ENCODE measurements at places on chromosomes 1 and 21.
A peak's percentile ranks its signal among the peaks of the same experiment; 100 is the strongest.

- no peak for DNase-seq
Measured at GRCh38 chr1:31781756-31782371, 17.7 kb upstream of the ADGRB2 start.

DNA sequence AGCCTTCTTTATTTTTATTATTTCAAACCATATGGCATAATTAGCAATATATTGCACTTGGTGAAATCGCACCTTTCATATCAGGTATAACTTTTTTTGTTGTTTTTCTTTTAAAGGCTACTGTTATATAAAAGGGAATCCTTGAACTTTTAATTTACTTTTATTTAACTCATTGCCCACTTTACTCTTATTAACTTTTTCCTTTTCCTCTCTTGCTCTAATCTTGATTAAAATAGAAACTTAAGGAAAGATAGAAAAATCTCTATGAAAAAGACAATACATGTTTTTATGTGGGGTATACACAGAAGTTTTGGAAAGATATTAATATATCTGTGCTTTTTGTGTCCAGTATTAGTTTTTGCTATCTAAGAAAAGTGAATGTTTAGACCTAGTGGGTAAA lies 805.8 kb downstream of the USP25 start:
- DNase-seq, result no peak

DNA sequence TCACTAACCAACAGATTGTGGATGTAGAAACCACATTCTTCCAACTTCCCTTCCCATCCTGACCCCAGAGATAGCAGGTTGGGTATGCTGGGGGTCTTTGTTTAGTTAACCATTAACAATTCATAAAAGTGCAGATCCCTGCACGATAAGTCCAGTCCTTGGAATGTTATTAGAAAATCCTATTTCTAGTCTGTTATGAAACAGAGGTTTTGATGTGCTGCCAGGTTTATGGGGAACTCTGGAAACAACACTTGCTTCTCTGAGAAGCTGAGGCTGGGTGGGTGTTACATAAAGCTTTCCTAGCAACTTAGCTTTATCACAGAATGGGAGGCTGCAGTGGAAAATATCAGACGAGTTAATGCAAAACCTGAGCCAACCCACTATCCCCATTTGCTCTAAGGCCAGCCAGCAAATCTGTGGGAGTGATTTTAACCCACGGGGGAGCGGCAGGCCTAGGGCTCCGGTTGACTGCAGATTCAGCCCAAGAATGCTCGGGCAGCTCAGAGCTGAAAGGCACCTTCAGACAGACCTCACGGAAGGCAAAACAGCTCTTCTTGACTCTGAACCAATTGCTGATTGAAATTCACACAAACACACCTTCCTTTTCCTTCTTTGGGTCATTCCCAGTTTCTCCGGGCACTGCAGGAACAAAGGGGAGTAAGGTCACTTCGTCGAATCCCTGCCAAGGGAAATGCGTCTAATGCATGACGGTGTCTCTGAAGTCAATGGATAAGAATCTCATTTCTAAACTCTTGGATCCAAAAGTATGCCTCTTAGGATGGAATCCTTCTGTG lies 111.7 kb upstream of the IRF2BP2 start:
- DNase-seq, result peak; percentile 28

DNA sequence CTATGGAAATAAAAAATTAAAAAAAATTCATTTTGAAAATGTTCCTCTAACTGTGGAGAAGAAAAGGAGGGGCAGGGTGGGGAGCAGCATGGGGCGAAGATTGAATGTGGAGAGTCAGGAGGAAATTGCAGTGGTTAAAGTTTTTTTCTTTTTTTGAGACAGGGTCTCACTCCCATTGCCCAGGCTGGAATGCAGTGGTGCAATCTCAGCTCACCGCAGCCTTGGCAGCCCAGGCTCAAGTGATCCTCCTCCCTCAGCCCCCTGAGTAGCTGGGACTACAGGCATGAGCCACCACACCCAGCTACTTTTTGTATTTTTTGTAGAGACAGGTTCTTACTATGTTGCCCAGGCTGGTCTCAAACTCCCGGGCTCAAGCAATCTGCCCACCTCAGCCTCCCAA lies 67.6 kb downstream of the ADSS2 start:
- no peak for DNase-seq

DNA sequence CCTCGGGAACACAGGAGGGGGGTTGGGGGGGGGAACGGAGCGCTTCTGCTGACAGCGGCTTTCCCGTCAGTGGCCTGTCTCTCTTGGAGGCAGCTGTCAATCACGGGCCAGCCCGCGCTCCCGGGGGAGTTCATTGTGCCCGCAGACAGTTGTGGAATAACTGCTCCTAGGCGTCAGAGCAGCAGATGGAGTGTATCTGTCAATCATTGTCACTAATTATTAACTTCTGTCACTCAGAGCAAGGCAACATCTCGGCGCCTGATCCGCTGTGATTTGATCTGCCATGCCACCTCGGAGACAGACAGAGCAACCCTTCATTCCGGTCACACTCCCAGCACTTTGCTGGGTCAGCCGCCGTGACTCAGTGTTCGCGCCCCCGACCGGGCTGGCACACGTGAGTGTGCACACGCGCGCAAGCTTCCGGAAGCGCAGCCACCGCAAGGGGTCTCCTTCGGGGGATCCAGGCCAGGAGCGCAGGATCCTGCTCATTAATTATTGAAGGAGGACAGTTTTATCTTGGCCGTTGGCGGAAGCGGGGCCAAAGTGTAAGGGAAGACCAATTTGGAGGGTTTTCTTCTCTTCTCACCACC lies 75.8 kb downstream of the RRAGC start:
- no peak for DNase-seq

- no peak for DNase-seq
Measured at GRCh38 chr1:78222225-78222959, 176.6 kb downstream of the GIPC2 start.

DNA sequence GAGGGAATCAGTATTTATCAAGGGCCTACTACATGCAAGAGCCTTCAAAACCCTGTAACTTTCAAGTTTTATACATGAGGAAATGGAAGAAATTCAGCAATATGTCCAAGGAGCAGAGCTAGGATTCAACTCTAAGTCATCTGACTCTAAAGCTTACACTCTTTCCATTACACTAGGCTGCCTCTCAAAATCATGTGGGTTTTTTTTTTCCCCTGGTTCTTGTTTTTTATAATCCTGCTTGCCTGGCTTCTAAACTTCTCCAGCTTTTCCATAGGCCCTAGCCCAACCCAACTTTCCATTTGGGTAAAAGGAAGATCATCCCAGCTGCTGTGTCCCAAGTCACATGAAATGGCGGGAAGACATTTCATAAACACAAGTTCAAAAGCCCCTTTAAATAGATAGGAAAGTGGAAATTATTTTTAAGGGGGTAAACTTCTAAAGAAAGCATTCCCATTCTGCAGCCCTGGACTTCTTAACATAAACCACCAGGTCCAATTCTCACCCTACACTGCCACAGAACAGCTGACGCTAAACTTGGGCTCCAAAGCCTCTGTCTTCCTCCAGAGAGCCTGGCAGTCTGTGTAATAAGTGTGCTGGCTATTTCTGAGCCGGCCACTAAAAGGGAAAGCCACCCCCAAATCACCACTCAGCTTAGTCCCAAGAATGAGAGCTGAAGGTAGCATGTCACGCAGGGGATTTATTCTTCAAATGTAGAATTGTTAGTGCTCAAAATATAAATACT lies 46.9 kb downstream of the ITPKB start:
- no peak for DNase-seq

GRCh38 chr1:154154534-154155191 lies at the start of gene NUP210L:
Gene NUP210L, minus strand, starts transcription at chr1:154155073.
- no peak for DNase-seq

GRCh38 chr1:96365596-96366390 lies 355.8 kb upstream of the PTBP2 start:
- no peak for DNase-seq

GRCh38 chr1:107804134-107804533 lies 160.8 kb downstream of the VAV3 start:
- no peak for DNase-seq

GRCh38 chr1:245953876-245954660 lies 553.0 kb downstream of the SMYD3 start:
- peak; percentile 5 for DNase-seq

DNA sequence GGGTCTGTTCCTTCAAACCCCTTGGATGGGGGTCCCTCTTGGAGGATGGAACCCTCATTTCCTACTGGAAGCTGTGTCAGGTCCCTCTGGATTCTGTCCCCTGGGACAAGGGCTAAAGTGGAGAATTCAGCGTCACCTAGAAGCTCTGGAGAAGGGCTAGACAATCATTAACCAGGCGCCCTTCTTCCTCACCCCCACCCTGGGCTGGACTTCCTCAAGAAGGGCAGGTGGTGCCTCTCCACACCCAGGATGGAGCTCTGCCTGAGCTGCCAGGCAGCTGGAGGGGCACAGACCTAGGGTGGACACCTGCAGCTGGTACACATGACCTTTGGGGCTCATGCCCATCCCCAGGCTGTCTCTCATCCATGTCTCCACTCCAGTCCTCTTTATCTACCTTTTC lies 3.6 kb downstream of the CELF3 start:
- DNase-seq, result no peak

DNA sequence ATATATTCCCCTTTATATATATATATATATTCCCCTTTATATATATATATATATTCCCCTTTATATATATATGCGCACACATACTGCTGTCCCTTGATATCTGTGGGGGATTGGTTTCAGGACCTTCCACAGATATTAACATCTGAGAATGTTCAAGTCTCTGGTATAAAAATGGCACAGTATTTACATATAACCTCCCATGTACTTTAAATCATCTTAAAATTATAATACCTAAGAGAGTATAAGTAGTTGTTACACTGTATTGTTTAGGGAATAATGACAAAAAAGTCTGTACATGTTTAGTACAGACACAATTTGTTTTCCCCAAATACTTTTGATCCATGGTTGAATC lies 45.8 kb downstream of the NR5A2 start:
- no peak for DNase-seq

DNA sequence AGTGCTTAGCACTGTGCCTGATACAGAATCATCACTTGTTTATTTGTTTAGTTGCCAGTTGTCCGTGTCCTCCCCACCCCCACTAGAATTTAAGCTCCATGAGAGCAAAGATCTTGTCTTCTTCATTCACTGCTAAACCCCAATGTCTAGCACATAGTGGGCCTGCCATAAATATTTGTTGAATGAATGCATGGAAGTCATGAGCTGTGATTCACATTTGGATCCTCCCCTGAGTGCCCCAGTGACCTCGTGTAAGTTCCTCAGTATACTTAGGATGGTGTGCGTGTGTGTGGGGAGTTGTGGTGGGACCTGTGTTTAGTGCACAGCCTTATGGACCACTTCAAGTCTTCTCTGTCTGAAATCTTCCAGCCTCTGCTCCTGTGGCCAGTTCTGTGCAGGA lies 23.1 kb downstream of the IER5 start:
- no peak for DNase-seq

GRCh38 chr1:65195495-65196417 lies 47.8 kb downstream of the AK4 start:
- no peak for DNase-seq

DNA sequence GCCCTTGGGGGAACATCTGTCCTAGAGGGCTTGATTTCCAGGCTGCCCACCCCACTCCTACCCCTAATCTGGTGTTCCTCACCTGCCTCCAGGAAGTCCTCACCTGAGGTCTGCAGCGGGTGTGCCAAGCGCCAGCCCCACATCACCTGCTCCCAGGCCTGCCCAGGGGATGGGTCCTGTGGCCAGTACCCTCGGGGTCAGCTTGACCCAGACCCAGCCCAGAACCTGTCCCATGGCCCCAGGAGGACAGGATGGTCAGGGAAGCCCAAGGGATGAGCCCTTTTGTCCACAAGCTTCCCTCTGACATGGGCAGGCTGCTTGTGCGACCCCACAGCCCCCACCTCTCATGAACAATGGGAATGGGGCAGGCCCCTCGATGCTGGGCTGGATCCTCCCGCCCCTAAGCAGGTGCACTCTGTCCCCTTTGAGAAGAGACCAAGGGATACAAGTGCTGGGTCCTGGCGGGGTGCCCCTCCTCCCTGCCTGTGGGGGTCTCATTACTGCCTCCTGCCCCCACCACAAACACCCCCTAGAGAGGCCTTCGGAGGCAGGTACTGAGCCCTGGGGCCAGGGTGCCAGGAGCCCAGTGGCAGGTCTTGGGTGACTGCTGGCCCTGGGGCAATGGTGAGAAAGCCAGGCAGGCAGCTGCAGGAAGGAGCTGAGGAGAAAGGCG lies 3.2 kb downstream of the MIB2 start:
- DNase-seq, result no peak

GRCh38 chr1:156471496-156472490 lies 28.8 kb downstream of the MEF2D start:
- no peak for DNase-seq

- no peak for DNase-seq
Measured at GRCh38 chr1:119133987-119134386, 6.5 kb downstream of the WARS2 start.

DNA sequence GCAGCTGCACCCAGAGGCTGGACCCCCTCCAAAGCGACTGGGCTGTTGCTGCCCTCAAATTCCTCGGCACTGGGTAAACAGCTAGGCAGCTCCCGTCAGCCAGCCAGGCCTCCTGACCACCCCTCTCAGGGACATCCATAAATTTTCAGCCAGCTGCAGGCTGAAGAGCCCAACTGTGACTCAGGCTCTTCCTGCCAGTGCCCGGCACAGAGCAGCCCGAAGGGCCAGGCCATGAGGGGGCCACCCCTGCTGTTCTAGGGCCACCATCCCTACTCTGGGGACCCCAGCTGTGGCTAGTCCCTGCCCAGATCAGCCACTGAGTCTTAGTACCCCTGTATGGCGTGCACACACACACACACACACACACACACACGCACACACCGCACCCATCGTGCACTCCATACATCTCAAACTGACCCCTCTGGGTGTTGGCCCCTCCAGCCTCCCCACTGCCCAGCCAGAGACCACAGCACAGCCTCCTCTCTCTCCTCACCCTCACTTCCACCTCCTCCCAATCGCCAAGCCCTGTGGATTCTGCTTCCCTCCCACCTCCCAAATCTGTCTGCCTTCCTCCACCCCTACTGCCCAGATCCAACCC lies 6.2 kb upstream of the LAPTM5 start:
- no peak for DNase-seq

DNA sequence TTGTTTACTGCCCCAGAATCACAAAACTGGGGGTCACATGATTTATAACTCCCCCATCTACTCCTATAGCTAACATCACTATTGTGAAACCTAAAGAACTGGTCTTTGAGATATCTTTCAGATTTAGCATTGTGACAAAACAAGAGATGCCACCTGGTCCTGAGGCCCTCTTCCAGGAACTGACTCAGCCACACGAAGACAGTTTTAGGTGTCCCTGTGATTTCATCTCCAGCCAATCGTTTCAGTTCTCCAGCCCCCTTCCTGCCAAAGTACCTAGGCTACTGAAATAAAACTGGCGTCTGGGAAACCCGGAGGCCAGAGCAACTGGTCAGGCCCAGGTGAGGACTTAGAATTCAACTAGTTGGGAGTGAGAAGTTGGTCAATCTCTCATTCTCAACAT lies 36.6 kb downstream of the TBX19 start:
- no peak for DNase-seq

DNA sequence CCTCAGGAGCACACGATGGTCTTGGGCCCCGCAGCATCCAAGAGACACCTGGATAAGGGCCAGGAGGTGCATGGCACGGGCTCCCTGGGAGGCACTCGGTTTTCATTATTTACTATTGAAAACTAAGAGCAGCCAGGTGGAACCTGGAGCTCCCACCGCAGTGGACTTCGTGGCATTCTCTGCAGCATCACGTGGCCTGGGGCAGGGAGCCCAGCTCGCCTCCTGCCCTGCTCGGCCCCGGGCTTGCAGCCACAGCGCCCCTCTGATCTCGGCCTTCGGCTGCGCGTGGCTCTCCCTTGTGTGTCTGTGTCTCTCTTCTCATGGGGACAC lies 121.6 kb downstream of the SIK1 start:
- no peak for DNase-seq

GRCh38 chr1:22261580-22261979 lies 118.7 kb upstream of the WNT4 start:
- DNase-seq, result no peak

- no peak for DNase-seq
Measured at GRCh38 chr21:35136586-35137219, 87.6 kb upstream of the RUNX1 start.

Measured in suppressor macrophage treated with lipopolysaccharide for 4 hours (primary cell).